ENCODE measurements at places on chromosomes 5 and 9.

DNA sequence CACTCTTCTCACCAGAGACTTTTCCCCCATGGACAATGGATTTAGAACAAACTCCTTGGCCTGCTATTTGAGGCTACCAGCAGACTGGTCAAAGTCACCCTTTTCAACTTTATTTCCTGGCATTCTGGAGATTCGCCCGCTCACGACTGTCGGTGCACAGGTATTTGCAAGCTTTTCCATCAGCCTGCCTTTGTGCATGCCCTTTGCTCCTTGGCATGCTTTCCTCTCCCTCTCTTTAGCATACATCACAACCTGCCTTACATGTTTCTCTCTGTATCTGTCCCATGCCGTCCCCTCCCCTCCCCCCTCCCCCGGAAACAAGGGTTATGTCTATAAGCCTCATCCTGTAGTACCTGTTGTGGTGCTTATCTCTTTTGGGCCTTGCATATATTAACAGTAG lies 257.1 kb downstream of the AOPEP start:
- DNase-seq: no peak

DNA sequence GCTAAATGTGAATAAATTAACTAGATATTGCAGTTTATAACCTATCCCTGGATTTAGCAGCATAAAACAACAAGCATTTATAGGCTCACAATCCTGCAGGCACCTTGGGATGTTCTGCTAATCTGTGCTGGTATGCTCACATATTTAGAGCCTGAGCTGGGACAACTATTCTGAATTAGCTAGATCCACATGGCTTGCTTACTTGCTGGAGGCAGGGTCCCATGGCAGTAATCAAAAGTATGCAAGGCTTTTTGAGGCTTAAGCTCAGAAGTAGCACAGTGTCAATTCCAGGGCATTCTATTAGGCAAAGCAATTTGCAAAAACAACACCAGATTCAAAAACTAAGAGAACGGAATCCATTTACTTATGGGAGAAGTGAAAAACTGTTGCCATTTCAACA lies 745.0 kb upstream of the ACO1 start:
- no peak for DNase-seq

GRCh38 chr5:173744551-173744950 lies 128.1 kb upstream of the BOD1 start:
- DNase-seq: no peak

- no peak for DNase-seq
These were observed 213.0 kb downstream of the ROR2 start for GRCh38 chr9:91736898-91737601.

DNA sequence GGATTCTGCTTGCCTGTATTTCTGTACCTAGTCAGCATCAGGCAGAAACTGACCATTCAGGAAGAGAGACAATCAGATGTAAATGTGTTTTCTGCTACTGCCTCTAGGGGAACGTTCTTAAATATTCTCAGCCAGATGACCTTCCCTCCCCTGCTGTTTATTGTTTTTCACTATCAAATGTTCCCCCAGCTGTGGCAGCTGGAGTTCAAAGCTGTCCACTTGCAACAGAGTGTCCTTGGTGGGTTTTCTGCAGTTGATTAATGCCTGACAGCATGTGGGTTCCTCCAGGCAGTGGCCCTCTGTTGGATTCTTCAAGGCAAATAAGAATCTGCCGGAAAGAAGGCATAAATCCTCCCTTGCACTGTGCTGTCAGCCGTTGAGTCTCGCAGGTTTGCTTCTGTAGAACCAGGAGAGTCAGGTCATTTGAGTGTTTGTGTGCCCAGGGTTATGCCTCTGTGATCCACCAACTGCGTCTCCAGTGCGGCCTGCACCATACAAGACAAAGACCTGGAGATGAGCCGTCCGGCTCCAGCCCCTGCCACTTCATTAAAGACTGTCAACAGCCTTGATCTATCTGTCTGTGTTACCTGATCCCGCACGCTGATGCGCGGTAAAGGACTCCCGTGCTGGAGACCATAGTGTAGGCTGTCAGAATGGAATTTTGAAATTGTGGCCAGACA lies 203.4 kb downstream of the GADD45G start:
- no peak for DNase-seq

- DNase-seq: no peak
These were observed 58.1 kb upstream of the SV2C start for GRCh38 chr5:76025069-76025468.

GRCh38 chr5:178695556-178695955 lies 34.9 kb downstream of the ZNF354A start:
- DNase-seq: no peak

GRCh38 chr5:35476797-35477196 lies 140.9 kb upstream of the SPEF2 start:
- no peak for DNase-seq

DNA sequence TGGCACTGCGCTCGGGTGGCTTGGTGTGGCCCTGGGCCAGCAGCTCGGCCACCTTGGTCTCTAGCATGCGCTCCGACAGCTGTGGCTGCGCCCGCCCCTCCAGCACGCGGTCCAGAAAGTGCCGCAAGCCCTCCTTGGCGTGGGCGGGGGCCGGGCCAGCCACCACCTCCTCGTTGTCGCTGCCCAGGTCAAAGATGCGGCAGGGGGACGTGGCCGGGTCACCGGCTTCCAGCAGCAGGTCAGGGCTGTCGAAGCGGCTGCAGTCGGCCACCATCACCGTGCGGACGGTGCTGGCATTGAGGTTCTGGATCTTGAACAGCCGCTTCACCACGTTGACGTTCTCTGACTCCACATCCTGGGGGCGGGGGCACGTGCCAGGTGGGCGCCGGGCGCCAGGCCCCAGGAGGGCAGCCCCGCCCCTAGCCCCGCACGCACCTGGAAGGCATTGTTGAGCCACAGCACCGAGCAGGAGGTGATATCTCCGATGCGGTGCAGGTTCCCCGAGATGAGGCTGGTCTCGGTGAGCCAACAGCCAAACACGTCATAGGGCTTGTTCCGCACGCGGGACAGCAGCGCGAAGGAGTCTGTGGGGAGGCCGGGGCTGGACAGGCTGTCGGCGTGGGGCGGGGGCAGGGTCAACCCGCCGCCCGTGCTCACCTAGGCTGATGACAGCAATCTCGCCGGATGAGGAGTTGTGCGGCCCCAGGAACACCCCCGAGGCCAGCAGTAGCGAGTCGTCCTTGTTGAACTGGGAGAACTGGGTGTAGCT lies 2.2 kb downstream of the FBXW5 start:
- no peak for DNase-seq

- DNase-seq: no peak
These were observed 2.2 kb upstream of the CDX1 start for GRCh38 chr5:150164211-150164980.

DNA sequence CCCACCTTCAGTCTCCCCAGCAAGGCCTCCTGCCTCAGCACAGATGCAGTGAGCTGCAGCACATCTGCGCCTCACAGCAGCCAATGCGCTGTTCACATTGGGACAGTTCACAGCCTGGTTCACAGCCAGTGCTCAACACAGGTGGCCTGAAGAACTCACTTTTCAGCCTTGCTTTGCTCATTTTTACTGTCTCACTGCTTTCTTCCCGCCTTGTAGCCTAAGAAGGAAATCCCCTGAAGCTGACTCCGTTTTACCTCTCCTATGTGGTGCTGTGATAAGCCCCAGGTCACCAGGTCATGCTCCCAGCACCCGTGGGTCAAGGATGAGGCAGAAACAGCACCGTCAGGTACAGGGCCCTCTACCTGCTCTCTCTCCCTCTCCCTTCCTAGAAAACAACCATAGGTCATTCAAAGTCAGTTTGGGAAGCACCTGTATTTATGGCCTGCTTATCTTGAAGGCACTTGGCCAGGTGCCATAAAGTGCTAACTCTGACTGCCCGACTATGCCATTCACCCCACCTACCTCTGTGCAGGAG lies 1.1 kb downstream of the GCNT4 start:
- no peak for DNase-seq
